SK-N-SH (cell line): ENCODE measurements at places on chromosomes 7 and 10.

- DNase-seq = no peak
Measured at GRCh38 chr10:77887631-77888355, 38.8 kb downstream of the DLG5 start.

DNA sequence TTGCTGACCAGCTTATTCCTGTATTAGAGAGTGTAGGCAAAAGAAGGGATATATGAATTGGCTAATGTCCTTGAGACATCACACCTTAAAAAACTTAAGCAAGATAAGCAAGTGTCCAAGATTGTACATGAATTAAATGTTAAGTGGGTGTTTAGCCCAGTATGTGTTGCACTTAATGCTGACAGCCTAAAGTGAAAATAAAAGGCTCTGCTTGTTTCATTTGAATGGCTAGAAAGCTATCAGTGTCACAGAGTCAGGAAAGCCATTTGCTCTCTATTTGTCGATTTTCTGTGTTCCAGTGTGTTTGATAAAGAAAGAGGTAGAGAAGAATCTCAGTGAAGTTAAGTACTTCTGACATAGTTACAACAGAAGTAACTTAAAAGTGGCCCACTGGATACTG, 744.9 kb downstream of the ANKRD7 start:
- no peak for DNase-seq

DNA sequence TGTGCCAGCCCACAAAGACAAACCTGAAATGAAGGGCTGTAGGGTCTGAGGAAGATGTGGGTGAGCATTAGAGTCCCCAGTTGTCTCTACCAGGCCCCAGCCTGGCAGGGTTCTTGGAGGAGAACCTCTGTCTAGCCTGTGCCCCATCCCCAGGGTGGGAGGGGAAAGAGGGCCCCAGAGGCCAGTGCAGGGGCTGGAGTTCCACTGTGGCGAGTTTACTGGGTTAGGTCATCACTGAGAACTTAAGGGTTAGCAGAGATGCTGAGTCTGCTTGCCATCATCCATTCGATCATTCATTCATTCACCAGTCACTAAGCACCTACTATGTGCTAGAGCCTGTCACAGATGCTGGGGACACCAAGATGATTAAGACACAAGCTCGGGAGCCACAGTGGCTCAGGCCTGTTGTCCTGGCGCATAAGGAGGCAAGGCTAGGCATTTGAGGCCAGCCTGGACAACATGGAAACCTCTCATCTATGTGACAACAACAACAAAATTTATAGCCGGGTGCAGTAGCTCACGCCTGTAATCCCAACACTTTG, 2.6 kb downstream of the ANKRD2 start:
- peak; percentile 45 for DNase-seq

- DNase-seq = no peak
Measured at GRCh38 chr10:95616446-95616845, 40.1 kb downstream of the ALDH18A1 start.

GRCh38 chr10:9545073-9545472, 1472.6 kb upstream of the CELF2 start:
- no peak for DNase-seq

DNA sequence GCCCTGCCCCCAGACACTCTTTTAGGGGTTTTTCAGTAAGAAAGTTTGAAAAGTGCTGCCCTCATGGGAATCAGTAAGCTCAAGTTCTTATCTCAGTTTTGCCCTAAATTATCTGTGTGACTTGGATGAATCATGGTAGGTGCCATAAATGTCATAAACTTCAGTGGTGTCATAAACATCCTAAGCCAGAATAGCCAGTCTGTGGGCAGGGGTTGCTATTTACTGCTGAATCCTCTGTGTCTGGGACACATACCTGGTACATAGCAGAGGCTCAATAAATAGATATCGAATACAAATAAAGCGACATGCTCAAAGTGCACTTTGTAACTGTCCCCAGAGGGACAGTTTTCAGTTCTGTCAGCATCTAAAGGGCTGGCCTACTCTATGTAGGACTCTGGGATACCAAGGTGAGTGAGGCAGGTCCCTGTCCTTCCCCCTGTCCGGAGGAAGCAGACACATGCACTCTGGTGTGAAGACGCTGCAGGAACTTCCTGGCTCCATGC, 502.1 kb downstream of the RPS24 start:
- no peak for DNase-seq

GRCh38 chr7:117219485-117219884, 103.4 kb downstream of the WNT2 start:
- no peak for DNase-seq

GRCh38 chr7:2018569-2019460, 213.9 kb downstream of the MAD1L1 start:
- peak; percentile 53 for DNase-seq

GRCh38 chr10:95281206-95281605, 9.6 kb downstream of the PDLIM1 start:
- no peak for DNase-seq

DNA sequence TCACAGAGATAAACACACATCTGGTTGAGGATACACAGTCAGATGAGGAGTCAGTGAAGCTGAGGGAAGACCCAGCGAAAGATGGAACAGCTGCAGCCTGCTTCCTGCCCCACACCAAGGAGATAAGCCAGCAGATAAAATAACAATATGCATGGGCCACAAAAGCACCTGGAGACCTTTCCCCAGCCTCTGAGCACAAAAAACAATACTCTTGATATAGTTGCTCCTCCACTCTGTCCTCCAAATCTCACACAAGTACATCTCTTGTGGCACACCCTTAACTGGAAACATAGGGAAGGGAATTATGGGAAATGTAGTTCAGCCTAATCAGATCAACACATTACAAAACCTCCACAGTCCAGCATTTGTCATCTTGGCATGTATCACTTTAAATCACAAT, 9.7 kb upstream of the FHIP2A start:
- DNase-seq = no peak

DNA sequence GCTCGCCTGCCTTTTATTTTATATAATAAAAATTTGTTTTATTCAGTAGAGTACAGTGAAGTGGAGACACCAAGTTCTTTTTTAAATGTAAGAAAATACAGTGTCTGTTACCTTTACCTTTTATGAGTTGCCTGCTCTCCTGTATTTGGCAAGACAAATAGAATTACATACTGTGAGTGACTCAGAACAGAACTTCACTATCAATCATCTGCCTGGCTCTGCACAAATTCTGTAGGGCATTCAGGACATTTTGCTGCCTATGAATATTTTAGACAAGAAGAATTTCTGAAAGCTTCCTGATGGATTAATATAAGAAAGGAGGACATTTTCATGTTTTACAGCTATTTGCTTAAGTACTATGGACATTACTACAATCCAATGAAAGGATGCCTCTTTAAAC, 135.4 kb upstream of the PHF14 start:
- DNase-seq = no peak

DNA sequence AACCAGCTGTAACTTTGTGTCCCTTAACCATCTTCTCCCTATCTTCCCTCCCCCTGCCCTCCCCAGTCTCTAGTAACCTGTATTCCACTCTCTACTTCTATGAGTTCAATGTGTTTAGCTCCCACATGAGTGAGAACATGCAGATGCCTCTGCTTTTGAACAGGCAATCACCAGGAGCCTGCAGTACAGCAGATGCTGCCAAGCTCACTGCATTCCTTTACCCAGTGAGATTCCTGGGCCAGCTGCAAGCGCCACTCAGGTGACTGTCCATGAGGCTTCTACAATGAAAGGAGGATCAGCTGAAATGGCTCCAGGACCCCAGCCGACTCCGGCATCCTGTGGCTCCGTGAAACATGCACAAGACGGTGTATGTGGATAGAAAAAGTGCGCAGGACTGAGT, 15.7 kb downstream of the GRID1 start:
- DNase-seq = no peak

DNA sequence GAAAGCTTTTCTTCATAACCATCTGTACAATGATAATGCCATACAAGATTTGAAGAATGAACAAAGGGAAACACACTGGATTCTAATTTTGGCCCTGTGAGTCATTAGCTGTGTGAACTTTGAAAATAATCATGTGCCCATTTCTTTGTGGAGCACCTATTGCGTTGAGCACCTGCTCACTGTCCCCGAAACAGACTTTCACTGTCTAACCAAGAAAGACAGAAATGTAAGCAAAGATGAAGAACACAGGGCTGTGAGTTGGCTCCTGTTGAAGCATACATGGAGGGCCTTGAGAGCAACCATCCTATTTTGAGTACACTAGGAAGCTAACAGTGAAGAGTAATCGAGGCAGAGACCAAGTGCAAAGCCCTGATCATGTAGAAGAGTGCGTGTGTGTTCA, 118.4 kb upstream of the SLC25A13 start:
- DNase-seq = no peak

- peak; percentile 62 for DNase-seq
Measured at GRCh38 chr7:23012908-23013714, 819 bp downstream of the HYCC1 start.

DNA sequence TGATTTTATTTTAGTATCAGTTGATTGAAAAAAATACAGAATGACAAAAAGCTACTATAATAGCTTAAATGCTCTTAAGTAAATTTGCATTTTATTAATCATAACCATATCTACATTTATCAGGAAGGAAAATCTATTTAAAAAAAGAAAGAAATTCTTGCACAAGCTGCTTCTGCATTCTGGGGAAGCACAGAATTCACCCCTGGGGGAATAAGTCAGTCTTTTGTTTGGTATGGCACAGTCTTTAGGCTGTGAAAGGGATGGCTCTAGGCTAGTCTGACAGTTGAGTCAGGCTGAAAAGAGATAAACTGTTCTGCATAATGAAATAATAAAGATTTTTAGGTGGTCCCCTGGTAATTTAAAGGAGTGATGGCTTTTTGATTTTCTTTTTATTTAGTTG, 37.9 kb downstream of the HTR7 start:
- no peak for DNase-seq

GRCh38 chr7:106566672-106567071, 94.3 kb downstream of the CCDC71L start:
- DNase-seq = no peak

GRCh38 chr7:73338321-73338720, 10.4 kb downstream of the FKBP6 start:
- no peak for DNase-seq

GRCh38 chr10:121851786-121852185, 76.0 kb downstream of the ATE1 start:
- no peak for DNase-seq

- DNase-seq = no peak
Measured at GRCh38 chr10:44520651-44521050, 135.8 kb upstream of the CXCL12 start.

GRCh38 chr10:4643471-4643870, 182.5 kb upstream of the AKR1E2 start:
- no peak for DNase-seq

DNA sequence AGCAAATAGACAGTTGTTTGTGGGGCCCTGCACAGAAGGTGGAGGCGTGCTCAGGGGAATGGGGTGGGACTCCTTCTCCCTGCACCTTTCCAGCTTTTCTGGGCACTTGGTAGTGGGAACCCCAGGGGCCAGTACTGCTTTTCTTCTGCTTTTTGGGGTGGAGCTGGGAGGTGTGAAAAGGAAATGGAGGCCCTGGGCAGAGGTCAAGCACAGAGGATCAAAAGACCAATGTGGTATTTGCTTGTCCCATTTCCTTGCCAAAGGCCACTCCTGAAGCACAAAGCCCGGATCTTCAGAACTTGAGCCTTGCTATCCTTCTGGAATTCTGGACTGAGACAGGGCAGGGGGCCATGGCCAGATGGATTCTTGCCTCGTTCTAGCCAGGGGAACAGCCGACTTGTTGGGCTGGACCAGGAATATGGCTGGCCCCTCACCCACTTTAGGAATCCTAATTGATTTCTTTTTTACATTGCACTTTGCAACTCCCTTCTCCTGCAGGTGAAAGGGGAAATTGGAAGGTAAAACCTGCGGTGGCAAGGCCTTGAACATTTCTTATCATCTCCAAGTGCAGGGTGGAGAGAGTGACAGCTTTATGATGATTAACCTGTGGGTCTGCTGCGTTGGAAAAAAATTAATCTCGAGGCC, 26.5 kb downstream of the ADRA2A start:
- no peak for DNase-seq

GRCh38 chr7:105808703-105809590, 67.5 kb downstream of the ATXN7L1 start:
- no peak for DNase-seq

GRCh38 chr7:38673795-38674194, 42.6 kb upstream of the AMPH start:
- DNase-seq = no peak

- DNase-seq = no peak
Measured at GRCh38 chr10:45380903-45381620, 7.0 kb downstream of the ALOX5 start.

DNA sequence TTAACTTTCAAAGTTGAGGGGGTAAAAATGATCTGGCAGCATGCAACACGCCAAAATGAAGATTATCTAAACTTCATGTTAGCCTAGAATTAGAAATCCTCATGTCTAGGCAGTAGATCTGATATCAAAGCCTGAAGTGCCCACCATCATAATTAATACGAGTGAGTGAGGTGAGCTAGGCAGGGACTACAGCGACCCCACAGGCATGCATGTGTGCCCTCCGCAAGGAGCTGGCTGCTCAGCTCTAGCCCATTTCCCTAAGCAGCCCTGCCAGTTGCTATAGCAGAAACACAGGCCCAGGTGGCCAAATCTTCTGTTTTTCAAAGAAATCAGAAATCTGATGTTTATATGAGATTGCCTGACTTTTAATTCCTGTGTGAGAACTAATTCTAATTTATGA, 93.1 kb upstream of the IFRD1 start:
- DNase-seq = peak; percentile 30

DNA sequence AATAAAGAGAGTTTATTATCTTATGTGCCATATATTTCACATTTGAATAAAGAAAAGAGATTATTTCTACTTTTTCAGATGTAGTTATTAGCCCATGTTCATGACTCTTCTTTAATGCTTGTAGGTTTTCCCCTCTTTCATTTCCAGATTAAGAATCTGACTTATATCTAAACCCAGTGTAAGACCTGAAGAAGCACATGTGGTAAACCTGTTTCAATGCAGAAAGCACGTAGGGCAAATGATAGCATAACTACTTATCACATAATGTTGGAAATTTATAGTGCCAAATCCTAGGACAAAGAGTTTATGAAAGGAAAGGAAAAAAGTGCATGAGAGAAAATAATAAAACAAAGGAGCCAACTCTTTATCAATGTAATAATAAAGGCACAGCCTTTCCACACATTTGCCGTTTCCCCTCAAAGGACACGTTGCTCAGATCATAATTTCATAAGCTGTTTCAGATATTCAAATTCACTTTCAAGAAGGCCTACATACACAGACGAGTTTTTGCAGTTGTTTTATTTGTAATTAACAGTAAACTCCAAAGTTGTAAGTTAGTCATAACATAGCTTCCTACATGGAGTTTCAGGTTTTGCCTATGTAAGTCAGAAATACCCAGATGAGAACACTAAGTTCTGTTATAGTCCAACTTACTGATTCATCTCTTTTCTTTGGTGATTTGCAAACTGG, 88.8 kb upstream of the MDFIC start:
- no peak for DNase-seq

DNA sequence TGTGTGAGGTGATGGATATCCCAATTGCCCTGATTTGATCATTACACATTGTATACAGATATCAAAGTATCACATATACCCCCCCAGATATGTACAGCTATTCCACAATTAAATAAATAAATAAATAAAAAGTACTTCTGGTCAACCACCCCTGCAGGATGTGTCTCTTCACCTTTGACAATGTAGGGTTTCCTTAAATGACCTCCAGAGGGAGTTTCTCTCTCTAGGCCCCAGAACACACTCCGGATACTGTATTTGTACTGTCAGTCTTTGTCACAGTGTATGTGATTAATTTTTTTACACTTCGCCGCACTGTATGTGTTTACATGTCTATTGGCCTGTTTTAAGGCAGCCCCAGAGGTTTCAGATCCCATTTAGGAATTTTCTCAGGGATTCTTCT, 123.6 kb downstream of the ADCYAP1R1 start:
- DNase-seq = no peak

- no peak for DNase-seq
Measured at GRCh38 chr7:30136743-30137485, 2.1 kb downstream of the MTURN start.
